ENCODE measurements at places on chromosomes 2 and 18.

DNA sequence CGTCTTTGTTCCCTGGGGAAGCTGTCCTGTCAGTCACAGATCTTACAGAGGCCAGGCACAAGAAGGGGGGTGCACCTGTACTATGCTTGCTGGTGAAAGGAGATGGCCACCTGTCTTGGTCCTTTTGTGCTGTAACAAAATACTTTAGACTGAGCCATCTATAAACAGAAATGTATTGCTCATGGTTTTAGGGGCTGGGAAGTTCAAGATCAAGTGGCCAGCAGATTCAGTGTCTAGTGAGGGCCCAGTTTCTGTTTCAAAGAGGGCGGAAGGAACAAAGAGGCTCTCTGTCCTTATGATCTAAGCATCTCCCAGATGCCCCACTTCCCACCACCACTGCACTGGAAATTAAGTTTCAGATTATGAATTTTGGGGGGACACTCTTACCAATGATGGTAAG is 35.5 kb upstream of the RPL37A start:
- DNase-seq, result no peak

DNA sequence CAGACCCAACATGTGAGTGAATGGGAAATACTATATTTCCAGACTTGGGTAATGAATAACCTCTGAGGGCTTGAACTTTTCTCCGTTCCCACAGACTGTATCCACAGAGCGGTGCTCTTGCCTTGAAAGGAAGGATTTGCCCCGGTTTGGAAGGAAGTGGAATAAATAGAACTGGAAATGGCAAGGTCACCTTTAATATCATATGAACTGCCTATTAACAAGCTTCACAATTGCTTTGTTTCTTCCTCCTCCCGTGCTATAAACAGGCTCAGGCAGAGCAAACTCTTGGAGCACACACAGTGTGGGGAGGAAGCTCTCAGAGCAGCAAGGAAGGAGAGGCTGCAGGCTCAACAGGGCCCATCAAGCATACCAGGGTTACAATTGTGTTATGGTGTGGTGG is 28.5 kb upstream of the DARS1 start:
- DNase-seq, result no peak

- peak; percentile 58 for DNase-seq
Observed at GRCh38 chr2:188966079-188966571, 8.0 kb upstream of the COL3A1 start.

DNA sequence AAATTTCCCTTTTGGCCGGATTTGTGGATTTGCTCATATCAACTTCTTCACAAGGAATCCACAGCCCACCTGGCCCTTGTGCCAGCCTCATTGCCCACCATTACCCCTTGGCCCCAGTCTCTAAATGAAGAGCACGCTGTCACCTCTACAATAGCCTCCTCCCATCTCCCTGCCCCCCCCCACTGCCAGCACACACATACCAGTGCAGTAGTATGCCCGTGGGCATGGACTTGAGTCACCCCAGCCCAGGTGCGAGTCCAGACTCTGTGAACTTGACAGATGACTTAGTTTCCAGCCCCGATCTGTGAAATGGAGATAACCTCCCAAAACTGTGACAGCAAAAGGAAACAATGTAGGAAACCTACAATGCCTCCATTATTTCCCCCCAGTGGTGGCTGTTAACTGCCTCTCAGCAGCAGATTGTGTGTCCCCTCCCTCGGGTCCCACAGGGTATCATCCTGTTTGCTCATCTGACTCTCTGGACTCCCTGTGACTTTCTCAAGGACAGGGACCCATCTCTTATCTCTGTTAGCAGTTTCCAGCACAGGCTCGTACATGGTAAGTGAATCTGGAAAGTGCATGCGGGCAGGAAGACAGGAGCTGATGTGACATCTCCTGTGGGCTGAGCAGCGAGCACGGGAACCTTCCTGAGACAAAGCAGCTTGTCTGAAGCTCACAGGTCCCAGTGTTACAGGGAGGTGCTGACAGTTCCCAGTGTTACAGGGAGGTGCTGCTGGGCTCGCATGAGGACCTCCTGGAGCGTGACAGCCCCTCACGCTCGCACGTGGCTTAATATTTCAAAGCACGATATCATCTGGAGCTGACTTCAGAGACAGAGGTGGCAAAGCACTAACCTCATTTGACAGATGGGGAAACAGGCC is 4.2 kb upstream of the TMEM185B start:
- no peak for DNase-seq

DNA sequence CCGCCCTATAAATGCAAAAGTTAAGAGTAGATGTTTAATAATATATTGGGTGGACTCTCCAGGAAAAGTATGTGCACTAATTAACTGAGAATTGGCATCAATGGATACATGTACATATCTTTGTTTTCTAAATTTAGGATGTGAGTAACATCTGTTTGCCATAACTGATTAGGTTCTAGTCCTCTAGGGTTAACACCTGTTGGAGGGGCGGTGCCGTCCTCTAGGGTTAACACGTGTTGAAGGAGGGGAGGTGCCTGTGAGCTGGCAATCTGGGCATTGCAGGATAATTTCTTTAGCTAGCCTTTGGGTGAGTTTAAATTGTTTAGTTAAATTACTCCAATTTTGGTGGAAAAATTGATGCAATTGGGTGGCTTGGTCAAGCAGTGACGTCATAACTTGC is 30.9 kb downstream of the HTR2B start:
- DNase-seq, result no peak

- no peak for DNase-seq
Observed at GRCh38 chr2:160394153-160394552, 99.5 kb downstream of the RBMS1 start.

DNA sequence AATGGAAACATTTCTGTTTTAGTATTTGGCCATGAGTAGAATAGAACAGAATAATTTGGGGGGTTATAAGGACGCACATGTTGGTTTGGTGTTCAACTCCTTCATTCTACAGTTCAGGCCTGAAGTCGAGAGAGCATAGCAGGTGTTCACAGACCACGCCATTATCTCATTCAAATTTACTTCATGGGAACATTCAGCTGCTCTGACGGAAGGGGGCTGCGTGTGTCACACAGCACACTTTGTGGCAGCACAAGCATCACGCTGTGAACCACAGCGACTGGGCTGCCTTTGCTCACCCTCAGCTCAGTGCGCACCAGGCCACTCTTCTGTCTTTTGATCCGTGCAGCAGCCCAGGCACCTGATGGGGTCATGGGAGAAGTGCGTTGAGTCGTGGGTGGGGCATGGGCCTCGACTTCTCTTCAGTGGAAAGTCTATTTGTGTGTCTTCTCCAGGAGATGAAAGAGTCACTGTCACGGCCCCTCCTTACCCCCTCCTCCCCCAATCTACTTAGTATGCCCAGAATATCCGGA is 348.6 kb upstream of the SALL3 start:
- no peak for DNase-seq

DNA sequence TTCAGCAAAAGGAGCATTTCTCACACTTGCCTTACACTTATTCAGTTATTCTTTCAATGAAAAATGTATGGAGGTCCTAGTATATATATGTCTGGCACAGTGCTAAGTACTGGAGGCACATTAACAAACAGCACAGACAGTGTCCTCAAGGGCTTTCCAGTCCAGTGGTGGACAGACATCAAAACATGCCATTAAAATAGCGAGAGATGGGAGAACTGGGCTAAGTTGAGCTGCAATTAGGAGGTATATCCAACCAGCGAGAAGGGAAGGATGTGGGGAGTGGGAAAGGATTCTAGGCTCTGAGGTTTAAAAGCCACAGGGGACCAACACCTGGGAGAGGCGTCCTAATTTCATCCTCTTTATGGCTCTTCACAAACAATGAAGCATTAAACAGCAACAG is 127.5 kb upstream of the TTC39C start:
- DNase-seq, result no peak

DNA sequence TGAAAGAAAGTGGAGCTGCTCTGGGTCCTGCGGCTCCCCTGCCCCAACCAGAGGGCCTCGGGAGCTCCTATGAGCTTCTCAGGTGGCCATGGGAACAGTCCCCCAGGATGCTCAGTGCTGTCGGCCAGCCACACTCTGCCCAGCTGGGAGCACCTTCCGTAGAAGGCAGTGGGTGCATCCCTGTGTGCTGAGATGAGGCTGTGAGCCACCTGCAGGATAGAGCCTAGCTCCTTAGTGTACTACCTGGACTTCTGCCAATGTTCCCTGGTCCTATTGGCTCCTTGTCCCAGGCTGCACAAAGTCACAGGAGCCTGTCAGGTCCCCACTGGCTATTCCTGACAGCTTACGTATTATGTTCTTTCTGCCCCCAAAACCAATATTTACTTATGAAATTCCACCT is 16.1 kb downstream of the PRELID3A start:
- no peak for DNase-seq

DNA sequence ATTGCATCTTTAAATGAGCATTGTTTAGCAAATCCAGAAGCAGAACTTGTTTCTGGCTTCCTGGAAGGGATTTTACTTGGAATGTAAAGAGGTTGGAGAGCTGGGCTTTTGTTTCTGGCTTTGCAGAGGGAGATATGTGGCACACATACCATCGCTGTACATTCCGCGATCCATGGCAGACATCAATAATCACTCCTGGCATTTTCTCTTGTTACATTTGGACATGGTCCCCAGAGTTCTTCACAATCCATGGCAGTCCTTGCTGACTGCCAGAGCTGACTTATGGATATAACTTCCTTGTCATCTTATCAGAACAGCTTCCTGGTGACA is 445.6 kb upstream of the SPRED2 start:
- no peak for DNase-seq

DNA sequence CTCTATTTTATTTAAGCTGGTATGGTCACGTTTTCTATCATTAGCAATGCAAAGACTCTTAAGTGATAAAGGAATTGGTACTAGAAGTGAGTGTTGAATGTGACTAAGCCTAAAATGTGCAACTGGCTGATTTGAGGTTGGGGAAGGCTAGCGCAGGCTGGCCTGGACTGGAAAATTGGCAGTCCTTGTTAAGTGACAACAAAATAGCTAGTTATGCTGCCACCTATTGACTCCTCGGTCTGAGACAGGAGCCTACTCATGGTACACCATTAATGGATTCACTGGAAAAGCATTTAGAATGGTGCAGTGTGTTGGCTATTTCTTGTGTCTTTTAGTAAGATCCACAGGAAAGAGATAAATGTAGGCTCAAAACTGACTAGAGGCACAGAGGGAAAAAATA is 5.7 kb upstream of the WIPF1 start:
- peak; percentile 57 for DNase-seq

- peak; percentile 32 for DNase-seq
Observed at GRCh38 chr2:98908931-98909316, 27.1 kb downstream of the CRACDL start.

DNA sequence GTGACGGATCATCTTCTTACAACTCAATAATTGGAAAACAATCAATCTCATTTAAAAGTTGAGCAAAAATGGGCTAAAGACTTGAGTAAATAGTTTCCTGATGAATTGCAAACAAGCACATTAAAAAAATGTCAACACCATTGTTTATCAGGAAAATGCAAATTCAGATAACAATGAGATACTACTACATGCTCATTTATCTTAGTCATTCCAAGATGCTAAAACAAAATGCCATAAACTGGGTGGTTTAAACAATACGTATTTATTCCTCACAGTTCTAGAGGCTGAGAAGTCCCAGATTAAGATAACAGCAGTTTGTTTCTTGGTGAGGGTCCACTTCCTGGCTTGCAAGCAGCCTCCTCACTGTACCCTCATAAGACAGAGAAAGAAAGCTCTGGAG is 359.6 kb downstream of the NR4A2 start:
- DNase-seq, result no peak

DNA sequence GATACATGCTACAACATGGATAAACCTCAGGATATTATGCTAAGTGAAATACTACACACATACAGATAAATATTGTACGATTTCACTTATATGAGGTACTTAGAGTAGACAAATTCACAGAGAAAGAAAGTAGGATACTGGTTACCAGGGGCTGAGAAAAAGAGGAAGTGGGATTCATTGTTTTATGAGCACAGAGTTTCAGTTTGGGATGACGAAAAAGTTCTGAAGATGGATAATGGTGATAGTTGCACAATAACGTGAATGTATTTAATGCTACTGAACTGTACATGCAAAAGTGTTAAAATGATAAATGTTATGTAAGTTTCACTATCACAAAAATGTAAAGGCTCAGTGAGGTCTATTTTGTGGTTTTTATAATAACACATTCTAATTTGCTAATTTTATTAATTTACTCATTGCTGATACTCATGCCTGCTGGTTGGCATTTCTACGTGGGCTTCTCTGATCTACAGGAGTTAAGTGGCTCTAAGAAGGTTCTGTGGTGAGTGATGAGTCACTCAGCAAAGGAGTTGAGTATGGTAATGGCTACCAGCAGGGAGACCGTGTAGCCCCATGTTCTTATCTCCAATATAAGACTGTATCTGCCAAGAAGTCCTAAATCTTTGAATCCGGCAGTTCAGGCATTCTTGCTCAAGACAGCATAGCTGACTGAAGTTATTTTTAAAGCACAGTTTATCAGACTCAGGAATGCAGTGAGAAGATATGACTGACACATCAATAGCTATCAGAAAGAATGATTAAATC is 41.1 kb downstream of the UPP2 start:
- DNase-seq, result peak; percentile 50

- no peak for DNase-seq
Observed at GRCh38 chr2:140491876-140492275, 1638.9 kb downstream of the LRP1B start.

DNA sequence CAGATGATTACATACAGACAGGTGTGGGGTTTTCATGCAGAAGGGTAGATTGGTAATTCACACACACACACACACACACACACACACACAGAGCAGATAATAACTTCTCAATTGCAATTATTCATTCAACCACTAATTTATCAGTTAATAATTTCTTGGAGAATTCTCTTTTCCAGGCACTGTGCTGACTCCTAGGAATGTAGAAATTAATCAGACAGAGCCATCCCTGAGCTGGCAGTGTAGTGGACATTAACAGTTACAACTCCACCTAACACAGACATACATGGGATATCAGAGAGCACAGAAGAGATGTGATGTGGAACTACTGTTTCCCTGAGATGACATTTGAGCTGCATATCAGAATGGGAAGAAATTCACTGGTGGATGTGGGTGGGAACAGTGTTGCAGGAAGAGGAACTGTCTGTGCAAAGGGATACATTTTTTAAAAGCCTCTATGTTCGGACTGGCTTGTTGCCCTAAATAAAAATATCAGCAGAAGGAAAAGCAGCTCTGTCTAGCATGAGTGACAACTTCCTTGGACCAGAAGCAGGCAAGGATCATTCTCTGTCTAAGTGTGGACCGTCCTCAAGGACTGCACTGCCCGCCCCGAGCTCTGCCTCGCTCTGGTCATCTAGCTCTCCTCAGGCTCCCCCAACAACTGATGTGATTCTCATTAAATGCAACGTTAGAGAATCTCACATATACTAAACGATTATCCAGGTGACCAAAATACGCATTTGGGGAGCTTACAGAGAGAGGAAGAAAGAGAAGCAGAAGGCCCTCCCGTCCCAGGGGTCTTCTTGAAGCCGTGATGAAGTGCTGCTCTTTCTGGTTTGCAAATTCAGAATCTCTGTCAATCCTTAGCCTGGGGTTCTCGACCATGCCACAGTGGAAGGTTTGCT is 173.4 kb upstream of the TRIB2 start:
- DNase-seq, result no peak

- DNase-seq, result peak; percentile 66
Observed at GRCh38 chr18:59918320-59918755, 18.5 kb downstream of the PMAIP1 start.
